ENCODE measurements at places on chromosomes 7 and 10.

DNA sequence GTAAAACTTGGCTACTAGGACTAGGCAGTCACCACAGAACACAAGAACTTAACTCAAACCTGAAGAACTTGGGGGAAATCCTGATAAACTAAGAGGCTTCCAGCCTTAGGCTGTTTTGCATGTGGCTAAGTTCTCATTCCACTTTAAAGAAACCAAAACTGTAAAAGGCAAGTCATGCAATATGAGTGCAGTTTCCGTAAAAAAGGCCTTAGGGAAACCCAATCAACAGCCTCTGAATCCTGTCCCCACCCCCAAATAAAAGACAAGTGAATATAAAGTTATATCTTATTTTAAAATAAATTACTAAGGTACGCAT, 95.1 kb downstream of the USP6NL start:
- DNase-seq: no peak

- no peak for DNase-seq
Observed at GRCh38 chr7:44188480-44189225, 586 bp downstream of the GCK start.

DNA sequence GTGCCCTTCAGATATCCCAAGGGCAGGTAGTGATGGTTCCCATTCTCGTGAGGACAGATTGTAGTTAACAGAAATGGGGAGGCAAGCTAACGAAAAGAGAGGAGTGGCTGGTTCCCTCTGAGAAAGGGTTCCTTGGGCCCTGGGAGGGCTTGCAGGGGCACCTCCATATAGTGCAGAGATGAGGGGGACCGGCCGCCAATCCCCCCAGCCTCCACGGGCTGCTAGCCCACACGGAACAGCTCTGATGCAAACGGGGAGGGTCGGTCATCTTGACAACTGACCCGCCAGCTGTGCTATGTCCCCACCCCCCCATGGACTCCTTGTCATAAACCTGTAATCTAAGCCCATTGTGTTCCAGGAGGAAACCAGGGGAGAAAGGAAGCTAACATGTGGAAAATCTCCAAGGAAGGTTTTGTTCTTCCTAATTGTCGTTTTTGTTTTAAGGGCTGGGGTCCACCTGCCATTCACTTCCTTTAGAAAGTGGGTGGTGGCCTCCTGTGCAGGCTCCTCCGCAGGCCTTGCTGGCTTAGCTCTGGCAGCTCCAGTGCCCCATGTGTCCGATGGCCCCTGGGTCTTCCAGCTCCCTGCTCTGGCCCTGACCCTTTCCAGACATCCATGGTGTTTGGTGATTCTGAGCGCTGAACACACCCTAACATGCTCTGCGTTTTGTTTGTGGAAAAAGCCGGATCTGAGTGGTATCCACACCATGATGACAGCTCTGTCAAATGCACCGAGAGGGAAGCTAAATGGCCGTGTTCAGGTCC, 15.9 kb downstream of the ADCY1 start:
- no peak for DNase-seq

GRCh38 chr10:124624466-124624865, 119.7 kb downstream of the FAM53B start:
- DNase-seq: no peak

DNA sequence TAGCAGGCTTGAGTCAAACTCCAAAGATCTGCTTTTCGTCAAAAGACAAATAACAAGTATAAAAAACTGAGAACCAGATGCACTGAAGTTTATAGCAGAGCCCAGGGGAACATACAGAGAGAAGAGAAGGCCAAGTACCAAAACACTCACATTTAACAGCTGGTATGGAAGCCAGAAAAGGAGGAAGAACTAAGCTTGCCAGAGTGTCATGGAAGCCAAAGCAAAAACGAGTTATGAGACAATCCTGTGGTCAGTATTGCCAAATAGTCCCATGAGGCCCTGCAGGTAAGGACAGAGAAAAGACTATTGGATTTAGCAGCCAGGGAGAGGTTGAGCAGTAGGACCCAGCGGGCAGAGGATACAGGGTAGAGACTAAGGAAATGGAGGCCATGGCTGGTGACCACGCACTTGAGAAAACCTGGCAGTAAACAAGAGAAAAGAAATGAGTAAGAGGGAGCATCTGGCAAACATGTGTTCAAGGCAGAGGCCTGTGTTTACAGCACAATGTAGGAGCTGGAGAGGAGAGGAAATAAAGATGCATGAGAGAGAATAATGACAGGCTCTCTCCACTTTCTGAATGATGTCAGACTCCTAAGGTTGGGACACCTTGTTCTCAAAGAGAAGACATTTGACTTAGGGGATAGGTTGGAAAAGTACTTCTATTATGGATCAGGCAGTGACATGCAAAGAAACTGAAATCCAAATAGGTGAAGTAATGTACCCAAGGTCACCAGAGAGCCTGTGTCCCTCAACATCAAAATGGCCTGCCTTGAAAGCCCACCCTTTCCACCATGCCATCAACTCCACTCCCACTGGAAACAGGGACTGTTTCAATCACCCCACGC, 9.1 kb downstream of the CREB3L2 start:
- peak; percentile 93 for DNase-seq

DNA sequence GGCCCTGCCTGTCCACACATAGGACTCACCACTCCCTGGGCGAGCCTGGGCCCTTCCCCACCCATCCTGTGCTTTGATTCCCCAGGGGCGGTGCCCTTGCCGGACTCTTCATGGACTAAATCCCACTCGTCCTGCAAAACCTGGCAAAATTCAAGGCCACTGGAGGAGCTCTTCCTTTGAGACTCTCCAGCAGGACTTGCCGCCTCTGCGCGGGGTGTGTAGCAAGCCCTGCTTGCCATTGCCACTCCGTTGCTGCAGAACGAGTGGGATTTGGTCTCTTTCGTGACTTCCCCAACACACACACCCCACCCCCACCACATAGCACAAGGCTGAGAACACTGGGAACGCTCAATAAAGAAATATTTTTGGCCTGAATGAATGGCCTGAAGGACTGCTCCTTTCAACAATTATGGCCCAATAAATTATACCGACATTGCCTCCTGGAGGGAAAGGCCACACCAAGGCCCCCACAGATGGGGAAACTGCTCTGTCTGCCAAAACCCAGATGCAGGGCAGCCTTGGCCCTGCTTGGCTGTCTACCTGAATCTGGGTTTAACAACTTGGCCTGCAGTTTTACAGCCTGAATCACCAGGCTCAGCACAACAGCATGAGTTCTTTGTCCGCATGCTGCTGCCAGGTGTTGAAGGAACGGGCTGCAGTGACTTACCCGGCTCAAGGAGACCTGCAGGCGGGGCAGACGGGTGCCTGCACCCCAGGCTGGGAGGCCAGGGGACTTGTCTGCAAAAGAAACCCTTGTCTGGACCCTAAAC, 72.8 kb upstream of the KAT6B start:
- DNase-seq: peak; percentile 88

DNA sequence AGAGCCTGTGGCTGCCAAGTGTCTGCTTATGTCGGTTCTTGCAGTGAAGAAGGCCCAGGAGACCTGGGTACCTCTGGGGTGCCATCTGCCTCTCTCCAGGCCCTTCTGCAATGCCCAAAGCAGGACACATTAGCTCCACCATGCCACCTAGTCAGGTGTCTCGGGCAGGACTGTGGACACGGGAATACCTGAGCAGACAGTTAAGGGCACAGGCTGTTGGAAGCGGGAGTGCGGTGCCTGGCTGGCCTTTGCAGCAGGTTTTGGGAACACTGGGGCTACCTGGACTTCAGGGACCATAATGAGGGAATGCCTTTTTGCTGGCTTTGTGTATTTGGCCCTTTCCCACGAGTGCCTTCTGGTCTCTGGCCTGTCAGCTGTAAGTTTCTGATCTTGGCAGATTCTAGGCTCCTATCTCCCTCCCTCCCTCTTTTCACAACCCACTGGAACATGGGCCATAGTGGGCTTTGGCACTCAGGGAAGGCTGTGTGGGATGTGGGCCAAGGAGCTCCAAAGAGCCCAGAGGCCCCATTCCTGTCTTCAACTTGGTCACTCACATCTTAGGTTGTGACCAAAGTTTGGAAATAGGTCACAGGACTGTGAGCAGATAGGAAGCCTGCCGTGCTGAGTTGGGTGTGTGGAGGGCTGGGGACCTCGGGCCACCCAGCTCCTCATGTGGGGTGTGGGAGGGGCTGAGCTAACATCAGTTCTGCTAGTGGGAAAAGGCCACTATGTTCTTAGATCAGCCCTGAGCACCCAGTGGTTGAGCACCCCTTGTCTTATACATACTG, 41.5 kb upstream of the CXCL12 start:
- DNase-seq: no peak

GRCh38 chr7:13981070-13981469, 8.4 kb downstream of the ETV1 start:
- DNase-seq: peak; percentile 90

DNA sequence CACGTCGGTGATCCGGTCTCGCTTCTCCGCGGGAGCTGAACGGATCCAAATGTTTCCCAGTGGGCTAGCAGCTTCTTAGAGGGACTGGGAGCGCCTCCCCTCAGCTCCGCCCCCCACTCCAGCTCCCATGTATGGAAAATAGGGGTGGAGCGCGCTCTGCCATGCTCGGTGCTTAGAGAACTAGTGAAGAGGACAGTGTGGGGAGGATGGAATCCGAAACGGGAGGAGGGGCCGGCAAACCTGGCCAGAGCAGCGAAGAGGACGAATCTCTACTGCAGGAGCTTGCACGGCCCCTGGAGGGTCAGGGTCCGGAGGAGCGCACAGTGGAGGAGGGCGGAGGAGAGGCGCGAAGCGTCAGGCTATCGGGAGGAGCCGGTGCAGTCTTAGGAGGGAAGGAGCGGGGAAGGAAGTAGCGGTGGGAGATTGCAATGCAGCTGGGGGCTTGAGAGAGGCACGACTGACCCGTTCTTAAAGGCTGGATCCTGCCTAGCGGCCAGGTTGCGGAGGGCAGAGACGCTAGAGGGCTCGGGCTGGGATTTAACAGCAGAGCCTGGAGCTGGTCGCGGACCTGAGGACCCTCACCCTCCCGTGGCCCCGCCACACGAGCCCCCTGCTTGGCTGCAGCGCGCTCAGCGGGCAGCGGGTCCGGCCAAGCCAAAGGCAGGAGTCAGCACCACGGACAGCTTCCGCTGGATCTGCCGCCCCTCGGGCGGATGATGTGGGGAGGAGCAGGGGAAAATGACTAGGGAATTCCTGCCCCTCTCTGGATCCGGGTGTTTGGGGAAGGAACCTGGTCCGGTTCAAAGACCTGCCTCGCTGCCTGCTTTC, at the start of gene PRLHR:
PRLHR (minus strand) TSS at position 51 of the 828 bp plus-strand sequence. CDS start 404 bp downstream, outside the sequence.
- DNase-seq: no peak

GRCh38 chr7:81005254-81005653, 86.4 kb upstream of the SEMA3C start:
- no peak for DNase-seq

DNA sequence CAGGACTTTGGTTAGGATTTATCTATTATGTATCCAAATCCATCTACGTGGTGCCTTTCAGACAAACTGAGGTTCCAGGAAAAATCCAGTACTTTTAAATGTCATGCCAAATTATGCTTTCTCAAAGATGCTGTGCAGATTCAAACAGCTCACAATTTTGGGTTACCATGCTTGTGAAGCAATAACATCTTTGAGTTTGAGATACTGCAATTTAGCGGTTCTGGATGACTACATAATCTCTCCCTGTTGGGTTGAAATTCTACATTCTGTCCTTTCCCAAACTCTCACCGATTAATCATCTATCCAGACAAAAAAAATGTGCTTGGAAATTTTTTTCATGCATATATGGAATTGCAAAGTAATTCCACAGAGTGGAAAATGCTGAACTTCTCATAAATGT, 3.5 kb downstream of the RHOBTB1 start:
- no peak for DNase-seq

DNA sequence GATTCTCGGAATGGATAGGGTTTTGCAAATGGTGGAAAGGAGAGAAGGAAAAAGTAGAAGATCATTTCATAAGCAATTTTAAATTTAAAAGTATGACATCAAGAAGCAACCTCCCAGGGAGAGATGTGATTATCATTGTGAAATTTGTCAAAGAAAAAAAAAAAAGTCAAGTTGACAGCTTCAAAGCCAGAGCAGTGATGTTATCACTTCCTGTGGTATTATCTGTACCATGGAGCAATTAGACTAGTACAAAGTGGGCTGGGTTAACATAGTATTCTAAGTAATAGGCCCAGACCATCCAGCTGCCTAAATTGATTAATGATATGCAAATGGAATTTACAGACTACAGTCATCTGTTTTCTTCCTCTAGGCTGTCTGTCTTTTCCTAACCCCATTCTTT, 84.0 kb upstream of the NPY start:
- no peak for DNase-seq

DNA sequence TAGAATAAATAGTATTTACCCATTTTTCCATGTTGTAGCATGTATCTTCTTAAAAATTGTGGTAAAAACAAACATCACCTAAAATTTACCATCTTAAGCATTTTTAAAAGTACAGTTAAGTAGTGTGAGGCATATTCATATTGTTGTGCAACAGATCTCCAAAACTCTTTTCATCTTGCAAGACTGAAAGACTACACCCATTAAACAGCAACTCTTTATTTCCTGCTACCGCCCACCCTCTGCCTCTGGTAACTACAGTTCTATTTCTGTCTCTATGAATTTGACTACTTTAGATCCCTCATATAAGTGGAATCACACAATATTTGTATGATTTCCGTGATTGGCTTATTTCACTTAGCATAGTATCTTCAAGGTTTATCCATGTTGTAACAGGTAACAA, 40.0 kb upstream of the AGBL3 start:
- no peak for DNase-seq

GRCh38 chr10:11209830-11210181, 192.1 kb downstream of the CELF2 start:
- no peak for DNase-seq

DNA sequence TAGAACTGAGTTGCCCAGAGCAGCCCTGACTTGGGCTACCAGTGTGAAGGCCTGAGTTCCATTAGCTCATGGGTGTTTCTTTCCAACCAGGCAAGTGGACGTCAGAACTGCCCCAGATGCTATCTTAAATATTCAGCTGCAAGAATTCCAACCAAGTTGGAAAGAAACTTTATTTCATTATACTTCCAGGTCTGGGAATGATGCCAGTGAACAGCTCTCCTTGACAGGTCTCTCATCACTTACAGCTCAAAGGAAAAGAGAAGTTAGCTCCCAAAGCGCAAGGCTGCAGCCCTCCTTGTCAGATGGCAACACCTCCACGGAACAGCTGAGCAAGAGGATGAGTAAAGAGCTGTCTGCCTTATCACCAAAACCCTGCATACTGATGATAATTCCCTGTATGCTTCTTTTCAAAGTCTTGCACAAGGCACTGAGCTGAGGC, 255.5 kb upstream of the AOAH start:
- DNase-seq: no peak

DNA sequence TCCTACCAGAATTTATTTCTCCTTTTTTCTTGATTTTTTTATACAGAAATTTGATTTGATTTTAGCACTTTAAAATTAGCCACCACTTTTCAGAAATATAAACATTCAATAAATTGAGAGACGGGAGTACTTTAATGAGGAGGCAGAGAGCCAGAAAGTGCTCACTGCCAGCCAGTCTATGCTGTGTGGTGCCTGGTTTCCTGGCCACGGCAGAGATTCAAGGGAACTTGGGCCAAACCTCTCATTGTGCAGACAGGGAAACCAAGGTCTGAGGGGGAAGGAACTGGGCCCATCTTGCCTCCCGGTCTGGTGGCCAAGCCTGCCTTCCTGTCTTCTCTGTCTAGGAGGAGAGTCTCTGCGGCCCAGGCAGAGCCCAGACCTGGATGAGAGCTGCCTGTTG, 25.9 kb downstream of the ADAMTS14 start:
- DNase-seq: no peak

- DNase-seq: peak; percentile 25
Observed at GRCh38 chr7:37052705-37053104, 328.4 kb upstream of the AOAH start.

GRCh38 chr7:140159497-140159896, 17.3 kb downstream of the KDM7A start:
- peak; percentile 23 for DNase-seq
